Pulmonary artery endothelial cell (primary cell): ENCODE measurements at places on chromosomes 12 and 14. TPM values are rescaled to one million over a fixed set of nuclear protein-coding genes. Genes with fewer than 3 reads are reported as not detected.
A peak's percentile ranks its signal among the peaks of the same experiment; 100 is the strongest.

SLC4A8 gene
- total RNA-seq: 3.7 and 5.1 TPM in 2 replicates

PLEKHH1 gene
- 0.14 and 0.26 TPM in 2 replicates for total RNA-seq

NINJ2 gene
- total RNA-seq: 0.66 and 1.2 TPM in 2 replicates

YEATS4 gene
- 19.1 and 22.4 TPM in 2 replicates for total RNA-seq

ANO6 gene
- 72.0 and 73.8 TPM in 2 replicates for total RNA-seq

SMIM41 gene
- total RNA-seq: 0.07 and 0.21 TPM in 2 replicates

MGAT4C gene
- under 0.01 TPM in 1 of 2 replicates, not detected in the other for total RNA-seq

POTEM gene
- not detected in 2 replicates for total RNA-seq

SPIC gene
- total RNA-seq: not detected in 2 replicates

APOLD1 gene
- total RNA-seq: 3.8 and 5.6 TPM in 2 replicates

SLC39A2 gene
- not detected in 2 replicates for total RNA-seq

LYZ gene
- not detected in 2 replicates for total RNA-seq

GPR68 gene
- 0.46 and 1.3 TPM in 2 replicates for total RNA-seq

PZP gene
- 0.14 and 0.40 TPM in 2 replicates for total RNA-seq

PAX9 gene
- not detected in 2 replicates for total RNA-seq

LRTM2 gene
- not detected in 2 replicates for total RNA-seq

KLRB1 gene
- total RNA-seq: not detected in 2 replicates

DNA sequence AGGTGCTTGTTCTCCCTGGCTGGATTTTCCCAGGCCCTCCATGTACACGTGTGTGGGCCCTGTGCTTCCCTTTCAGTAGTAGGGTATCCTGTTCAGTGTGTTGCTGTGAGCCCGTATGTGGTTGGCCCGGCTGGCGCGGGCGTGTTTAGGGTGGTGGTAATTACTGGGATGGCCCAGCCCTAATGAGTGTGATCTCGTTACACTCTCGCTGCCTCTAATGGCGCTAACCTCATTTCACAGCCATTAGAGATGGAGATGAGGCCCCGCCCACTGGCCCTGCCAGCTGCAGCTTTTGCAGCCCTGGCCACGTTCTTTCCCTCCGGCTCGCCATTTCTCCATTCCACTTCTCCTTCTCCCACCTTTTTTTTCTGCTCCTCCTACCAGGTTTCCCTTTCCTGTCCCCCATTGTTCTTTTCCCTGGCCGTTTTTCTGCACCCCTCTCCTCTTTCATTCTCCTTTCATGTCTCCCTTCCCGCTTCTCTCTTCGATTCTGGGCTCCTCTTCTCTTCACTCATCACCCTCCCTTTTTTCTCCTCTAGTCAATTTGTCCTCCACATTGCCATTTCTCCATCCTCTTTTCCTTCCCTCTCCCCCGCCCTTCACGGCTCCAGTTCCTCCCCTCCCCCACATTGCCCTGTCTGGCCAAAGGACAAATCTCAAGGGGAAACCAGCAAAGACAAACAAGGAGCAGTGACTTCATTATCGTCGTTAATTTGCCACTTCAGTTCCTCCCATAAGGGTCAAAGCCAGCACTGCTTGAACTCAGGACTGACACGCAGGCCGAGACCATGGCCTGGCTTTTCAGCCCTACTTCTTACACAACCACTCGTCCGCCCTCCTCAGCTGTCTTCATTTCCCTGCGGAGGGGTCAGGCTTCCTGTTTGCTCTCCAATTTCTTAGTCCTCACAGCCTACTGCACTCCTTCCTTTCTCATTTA is 6.8 kb downstream of the ZFHX2 start:
- DNase-seq: no peak

GRCh38 chr12:114628199-114628598 is 55.8 kb downstream of the TBX3 start:
- DNase-seq: no peak

GRCh38 chr14:81324011-81324410 is 76.1 kb downstream of the STON2 start:
- no peak for DNase-seq

DNA sequence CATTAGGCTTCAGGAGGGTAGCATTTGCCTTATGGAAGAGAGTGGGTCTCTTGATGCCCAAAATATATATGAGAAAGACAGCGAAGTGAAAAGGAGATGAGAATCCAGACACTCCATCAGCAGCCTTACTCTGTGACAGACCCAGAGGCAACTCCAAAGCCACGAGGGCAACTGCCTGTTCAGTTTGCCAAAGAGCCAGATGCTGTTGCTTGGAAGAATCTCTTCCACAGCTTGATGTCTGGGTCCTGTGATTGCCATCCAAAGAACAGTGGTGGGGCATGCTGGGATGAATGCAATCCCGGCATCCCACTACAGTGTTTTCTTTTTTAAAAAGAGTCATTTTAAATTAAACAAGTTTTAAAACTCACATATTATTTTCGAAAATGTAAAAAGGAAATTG is 10.9 kb upstream of the OTX2 start:
- DNase-seq: no peak

DNA sequence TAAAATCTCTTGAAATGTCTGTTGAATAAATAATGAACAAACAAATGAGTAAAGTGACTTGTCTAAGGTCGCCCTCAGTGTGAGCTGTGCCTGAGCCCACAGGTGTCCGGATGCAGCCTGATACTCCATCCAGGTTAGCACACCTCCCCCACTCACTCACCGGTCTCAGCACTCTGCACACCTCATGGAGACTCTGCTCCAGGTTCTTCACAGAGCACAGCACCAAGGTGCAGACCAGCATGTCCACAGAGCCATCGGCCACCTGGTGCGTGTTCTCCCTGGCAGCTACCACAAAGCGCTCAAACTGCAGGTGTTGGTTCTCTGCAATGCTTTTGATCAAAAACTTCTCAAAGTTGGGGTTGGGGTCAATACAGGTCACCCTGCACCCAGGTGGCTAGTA is 4.1 kb upstream of the KRT7 start:
- DNase-seq: no peak

DNA sequence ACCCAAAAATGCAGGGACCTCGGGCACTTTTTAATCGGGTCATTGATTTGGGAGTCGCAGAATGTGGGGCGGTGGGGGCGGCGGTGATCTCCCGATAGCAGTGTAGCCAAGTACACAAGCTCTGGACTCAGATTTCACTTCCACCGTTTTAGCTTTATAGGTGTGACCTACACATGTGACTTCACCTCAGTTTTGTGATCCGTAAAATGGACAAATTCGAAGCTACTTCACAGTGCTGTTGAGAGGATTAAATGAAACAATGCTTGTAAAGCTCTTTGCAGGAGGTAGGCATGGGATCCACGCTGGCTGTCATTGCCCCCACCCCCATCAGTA is 478 bp downstream of the RITA1 start:
- no peak for DNase-seq

DNA sequence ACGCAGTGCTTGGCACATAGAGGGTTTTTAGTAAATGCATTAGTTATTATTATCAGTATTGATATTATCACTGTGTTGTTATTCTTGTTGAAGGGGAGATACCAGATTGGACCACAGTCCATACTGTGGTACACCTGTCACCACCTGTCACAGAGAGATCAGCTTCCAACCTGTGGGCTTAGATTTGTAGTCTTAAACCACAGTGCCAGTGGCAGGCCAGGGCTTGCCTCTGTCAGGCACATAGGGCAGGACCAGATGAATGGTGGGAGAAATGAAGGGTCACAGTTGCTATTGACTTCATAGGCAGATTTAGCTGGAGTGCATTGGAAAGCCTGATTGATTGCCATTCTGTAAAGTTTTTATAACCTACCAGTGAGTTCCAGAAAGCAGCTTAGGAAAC is 35.1 kb downstream of the ARL1 start:
- DNase-seq: no peak

DNA sequence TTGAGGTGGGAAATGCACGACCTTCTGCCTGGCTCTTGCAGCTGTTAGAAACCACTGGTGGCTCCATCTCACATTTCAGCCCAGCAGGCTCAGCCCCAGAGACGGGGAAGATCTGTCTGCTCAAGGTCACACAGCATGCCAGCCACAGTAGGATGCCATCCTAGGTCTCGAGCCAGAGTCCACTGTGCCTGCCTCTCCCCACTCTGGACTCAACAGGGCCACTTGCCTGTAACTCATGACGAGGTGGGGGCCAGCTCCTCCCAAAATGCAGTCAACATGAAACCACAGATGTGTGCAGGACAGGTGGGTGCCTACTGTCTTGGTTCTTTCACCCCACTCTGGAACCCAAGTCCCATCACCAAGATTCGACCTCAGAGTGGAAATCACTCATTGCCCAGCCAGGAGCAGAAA is 23.2 kb downstream of the BCL11B start:
- no peak for DNase-seq

GRCh38 chr12:10741845-10742244 is 18.7 kb upstream of the YBX3 start:
- DNase-seq: no peak

DNA sequence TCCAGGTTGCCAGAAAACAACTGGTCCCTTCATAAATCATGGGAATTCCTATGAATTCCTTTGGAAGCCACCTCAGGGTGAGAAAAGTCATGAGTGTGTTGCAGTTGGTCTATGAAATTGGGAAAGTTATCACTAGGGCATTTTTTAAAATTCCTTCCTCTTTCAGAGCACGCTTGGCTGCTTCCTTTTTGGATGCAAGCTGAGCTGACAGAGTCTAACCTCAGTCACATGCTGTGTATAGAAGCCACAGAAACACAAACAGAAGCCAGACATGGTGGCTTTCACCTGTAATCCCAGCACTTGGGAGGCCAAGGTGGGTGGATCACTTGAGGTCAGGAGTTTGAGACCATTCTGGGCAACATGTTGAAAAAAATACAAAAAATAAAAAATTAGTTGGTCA is 21.7 kb upstream of the HELB start:
- DNase-seq: no peak

DNA sequence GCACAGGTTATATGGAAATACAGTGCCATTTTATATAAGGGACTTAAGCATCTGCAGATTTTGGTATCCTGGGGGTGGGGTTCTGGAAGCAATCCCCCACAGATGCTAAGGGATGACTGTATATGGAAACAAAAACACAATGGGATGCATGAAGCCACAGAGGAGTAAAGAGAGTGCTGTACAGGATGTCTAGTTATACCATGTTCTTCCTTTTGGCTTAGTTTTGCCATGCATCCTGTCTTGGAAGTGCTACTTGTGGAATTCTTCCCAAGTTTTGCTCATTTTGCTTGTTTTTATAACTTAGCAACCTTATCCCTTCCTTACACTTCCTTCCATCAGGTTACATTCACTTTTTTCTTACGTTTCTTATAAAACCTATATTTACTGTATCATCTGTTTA is 55.6 kb downstream of the TRMT5 start:
- DNase-seq: peak; percentile 85

DNA sequence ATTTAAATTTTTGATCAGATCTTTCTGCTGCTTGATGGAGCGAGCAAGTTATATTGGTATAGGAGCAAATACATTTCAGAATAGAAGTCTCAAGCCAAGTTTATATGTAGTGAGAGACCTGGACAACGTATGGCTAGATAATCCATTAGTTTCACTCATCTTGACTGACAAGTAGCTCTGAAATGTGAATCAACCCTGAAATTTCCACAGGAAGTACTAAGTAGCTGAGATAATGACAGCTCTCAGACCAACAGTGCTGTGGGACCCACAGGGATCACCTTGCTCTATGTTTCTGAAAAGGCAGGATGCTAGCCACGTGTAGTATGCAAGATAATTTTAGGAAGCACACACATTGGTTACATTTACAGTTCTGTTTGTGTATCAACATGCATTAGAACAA is 258.6 kb upstream of the FOXN3 start:
- no peak for DNase-seq

- DNase-seq: no peak
Measured at GRCh38 chr12:129298921-129299320, 445.6 kb downstream of the GLT1D1 start.

DNA sequence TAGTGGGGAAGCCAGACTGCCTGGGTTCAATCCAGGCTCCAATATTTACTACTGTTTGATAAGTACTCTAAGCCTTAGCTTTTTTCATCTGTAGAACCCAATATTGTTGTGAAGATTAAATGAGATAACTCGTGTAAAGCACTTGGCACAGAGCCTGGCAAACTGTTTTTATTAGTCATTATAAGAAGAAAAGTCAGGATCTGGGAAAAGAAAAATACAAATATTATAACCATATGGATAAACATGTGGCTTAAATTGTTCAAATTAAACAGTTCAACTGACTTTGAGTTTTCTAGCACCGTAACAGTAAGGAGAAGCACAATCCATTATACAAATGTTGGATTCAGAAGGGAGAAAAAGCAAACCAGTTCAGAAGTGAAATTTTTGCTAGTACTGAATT is 22.0 kb upstream of the CDK17 start:
- DNase-seq: no peak

- no peak for DNase-seq
Measured at GRCh38 chr12:117361347-117361751, at the start of gene NOS1. Gene NOS1 (minus strand): TSS chr12:117361626. CDS start chr12:117331069, 30,557 bp downstream.

- no peak for DNase-seq
Measured at GRCh38 chr14:95758331-95758730, 44.4 kb upstream of the TCL1A start.

DNA sequence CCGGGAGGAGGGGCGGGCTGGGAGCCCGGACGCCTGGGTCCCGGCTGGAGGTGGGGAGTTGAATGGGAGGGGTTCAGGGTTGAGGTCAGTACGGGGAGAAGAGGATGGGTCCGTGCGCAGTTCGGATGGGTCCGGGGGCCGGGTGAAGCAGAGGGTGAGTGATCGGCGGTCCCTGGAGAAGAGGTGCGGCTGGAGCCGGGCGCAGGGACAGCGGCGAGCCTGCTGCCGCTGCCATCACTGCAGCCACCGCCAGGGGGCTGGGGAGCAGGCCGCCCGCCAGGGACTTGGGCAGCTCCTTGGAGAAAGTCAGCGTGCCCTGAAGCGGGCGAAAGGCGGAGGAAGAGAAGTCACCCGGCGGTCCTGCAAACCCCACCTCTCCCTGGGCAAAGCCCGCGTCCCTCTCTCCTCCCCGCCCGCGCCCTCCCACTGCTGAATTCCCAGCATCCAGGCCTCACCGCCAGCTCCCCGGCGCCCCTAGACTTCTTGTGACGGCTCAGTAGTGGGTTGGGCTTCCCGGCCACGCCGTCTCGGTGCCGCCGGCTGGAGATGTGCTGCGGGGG is 6.0 kb upstream of the GPR84 start:
- DNase-seq: peak; percentile 43

- DNase-seq: no peak
Measured at GRCh38 chr14:89206389-89207031, 210.5 kb downstream of the FOXN3 start.

DNA sequence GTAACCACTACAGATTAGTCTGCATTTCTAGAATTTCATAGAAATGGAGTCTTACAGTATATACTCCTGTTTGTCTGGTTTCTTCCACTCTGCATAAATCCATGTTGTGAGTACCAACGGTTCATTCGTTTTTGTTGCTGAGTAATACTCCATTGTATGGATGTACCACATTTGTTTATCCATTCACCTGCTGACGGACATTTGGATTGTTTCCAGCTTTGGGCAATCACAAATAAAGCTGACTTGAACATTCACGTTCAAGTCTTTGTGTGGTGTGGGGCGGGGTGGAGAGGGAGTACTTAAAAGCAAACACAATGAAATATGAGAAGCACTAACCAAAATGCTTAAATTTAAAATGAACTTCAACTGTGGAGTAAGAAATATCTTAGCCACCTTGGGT is 7.1 kb downstream of the HECTD4 start:
- DNase-seq: no peak

- DNase-seq: no peak
Measured at GRCh38 chr12:49675137-49675536, 32.1 kb downstream of the FMNL3 start.

- DNase-seq: no peak
Measured at GRCh38 chr12:14613718-14614117, 46.0 kb upstream of the PLBD1 start.

- DNase-seq: no peak
Measured at GRCh38 chr12:71684081-71684480, 1.8 kb upstream of the TMEM19 start.
